Mesenteric fat pad (tissue), 1 donor: ENCODE measurements at places on chromosomes 7 and 10. TPM values are rescaled to one million over a fixed set of nuclear protein-coding genes. Genes with fewer than 3 reads are reported as not detected.

C7orf57 gene
- total RNA-seq: not detected

WDFY4 gene
- total RNA-seq: 10.1 TPM

KBTBD2 gene
- 33.9 TPM for total RNA-seq

CAMK2B gene
- total RNA-seq: 1.2 TPM

CDNF gene
- total RNA-seq: 1.4 TPM

SHTN1 gene
- 21.1 TPM for total RNA-seq

ZNF316 gene
- 27.7 TPM for total RNA-seq

LGI1 gene
- total RNA-seq: not detected

OR2A12 gene
- not detected for total RNA-seq

CDHR3 gene
- total RNA-seq: 35.7 TPM

YWHAG gene
- total RNA-seq: 297 TPM

FAM25C gene
- total RNA-seq: not detected

FFAR4 gene
- total RNA-seq: 2.3 TPM

CRCP gene
- 29.1 TPM for total RNA-seq

KIAA1549 gene
- total RNA-seq: 2.4 TPM

AKR1C1 gene
- total RNA-seq: 593 TPM

HTR5A gene
- not detected for total RNA-seq

PALD1 gene
- 7.6 TPM for total RNA-seq

PLAC9 gene
- total RNA-seq: 94.2 TPM

TRIL gene
- 3.7 TPM for total RNA-seq

KCNK18 gene
- not detected for total RNA-seq

RELN gene
- total RNA-seq: 1.8 TPM

SLC18A2 gene
- 0.42 TPM for total RNA-seq

PHYHIPL gene
- not detected for total RNA-seq

AZGP1 gene
- total RNA-seq: 76.2 TPM

ENTPD1 gene
- 25.4 TPM for total RNA-seq

SPDYE3 gene
- total RNA-seq: not detected

SPDYE9 gene
- not detected for total RNA-seq

RFC2 gene
- total RNA-seq: 16.9 TPM

ATOH7 gene
- total RNA-seq: not detected

AKR1B15 gene
- total RNA-seq: 2.3 TPM

CNNM2 gene
- 3.1 TPM for total RNA-seq

VSIR gene
- total RNA-seq: 128 TPM

CAPZA2 gene
- total RNA-seq: 246 TPM

CYP2C19 gene
- total RNA-seq: 0.19 TPM

ALOX5 gene
- 36.8 TPM for total RNA-seq

EPHA1 gene
- 0.22 TPM for total RNA-seq

ACTL6B gene
- not detected for total RNA-seq

TAS2R39 gene
- total RNA-seq: not detected

VWA2 gene
- 0.19 TPM for total RNA-seq

NME8 gene
- total RNA-seq: 0.45 TPM

JAKMIP3 gene
- 0.48 TPM for total RNA-seq

KCNMA1 gene
- total RNA-seq: 20.6 TPM

STK31 gene
- 0.10 TPM for total RNA-seq

AGR3 gene
- not detected for total RNA-seq

ANKRD7 gene
- total RNA-seq: not detected

ZNF25 gene
- total RNA-seq: 17.1 TPM

NEUROD6 gene
- total RNA-seq: not detected

SHOC2 gene
- 79.5 TPM for total RNA-seq

ZCWPW1 gene
- 3.2 TPM for total RNA-seq

CYP26C1 gene
- 0.22 TPM for total RNA-seq

SH3PXD2A gene
- total RNA-seq: 51.3 TPM

OR13A1 gene
- not detected for total RNA-seq
